ENCODE measurements at places on chromosomes 12 and 14. TPM values are rescaled to one million over a fixed set of nuclear protein-coding genes. Genes with fewer than 3 reads are reported as not detected.

GRCh38 chr14:63269561-63270225, 49.0 kb downstream of the GPHB5 start:
- no peak for DNase-seq

The KCNC2 gene
- polyA plus RNA-seq, result 3.5 TPM

DNA sequence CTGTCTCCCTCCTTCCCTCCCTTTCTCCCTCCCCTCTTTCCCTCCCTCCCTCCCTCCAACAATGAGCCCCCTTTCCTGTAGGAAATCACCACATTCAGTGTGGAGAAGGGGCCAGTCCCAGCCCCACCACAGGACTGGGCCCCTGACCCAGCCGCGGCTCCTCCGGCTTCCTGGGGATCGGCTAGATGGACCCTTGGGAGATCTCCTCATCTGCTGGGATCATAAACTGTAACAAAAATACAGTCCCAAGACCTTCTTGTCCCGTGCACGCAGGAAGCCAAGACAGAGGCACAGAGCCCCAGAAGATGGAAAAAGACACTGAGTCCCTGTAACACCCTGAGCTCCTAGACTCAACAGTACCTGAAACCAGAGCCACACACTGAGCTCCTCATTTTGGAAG, 23.9 kb downstream of the DIO3 start:
- DNase-seq, result no peak

The THAP2 gene
- polyA plus RNA-seq, result 4.1 TPM

The LRRC10 gene
- not detected for polyA plus RNA-seq

DNA sequence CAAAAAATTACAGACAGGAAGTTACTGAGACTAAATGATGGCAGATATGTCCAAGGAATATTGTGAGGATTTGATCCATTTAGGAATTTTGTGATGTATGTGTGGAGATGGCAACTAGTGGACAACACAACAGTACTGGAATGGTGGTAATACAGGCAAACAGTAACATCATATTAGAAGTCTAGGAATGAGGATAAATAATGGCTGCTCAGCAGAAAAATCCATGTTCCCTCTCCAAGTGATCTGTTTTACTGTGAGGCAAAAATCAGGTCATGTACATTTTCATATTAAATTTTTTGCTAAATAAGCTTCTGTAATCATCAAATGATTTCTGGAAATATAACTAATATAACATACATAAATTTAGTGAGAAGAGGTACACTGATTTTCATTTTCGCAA, 108.4 kb downstream of the MED13L start:
- no peak for DNase-seq

GRCh38 chr12:120438495-120439198, 734 bp downstream of the COX6A1 start:
- DNase-seq, result no peak
